CD4-positive, alpha-beta T cell treated with Interleukin-1 beta for 1 hour (primary cell): ENCODE measurements at places on chromosomes 5 and 9.

- DNase-seq = no peak
Observed at GRCh38 chr9:19875291-19875920, 86.6 kb upstream of the SLC24A2 start.

- DNase-seq = no peak
Observed at GRCh38 chr5:54573812-54574489, 56.4 kb downstream of the SNX18 start.

DNA sequence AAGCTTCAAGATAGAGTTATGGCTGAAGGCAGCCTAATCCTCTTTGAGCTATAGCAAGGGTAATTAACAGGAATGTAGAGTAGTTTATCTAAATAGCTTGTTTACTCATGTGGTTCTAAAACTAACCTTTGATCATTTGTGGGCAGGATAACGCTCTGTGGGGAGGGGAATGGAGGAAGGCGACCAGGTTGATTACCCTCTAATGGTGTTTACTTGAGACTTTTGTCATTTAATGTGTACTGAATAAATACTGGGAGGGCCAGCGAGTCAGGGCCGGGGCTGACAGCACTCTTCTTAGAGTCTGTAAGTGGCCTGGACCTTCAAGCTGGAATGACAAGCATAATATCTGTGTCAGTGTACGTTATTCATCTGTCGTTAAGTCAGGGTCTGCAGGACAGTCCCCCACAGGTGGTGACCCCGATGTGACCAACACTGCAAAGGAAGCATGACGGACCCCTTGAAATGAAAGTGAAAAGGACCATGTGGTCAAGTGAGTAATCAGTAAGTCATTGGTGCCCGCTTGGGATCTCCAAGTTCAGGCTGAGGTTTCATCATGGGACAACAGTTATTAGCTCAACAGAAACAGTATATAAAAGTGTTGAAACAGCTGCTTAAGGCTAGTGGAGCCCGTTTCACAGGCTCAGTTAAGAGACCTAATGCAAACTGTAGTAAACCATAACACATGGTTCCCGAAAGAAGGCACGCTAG is 162.6 kb downstream of the CPLANE1 start:
- DNase-seq = no peak

DNA sequence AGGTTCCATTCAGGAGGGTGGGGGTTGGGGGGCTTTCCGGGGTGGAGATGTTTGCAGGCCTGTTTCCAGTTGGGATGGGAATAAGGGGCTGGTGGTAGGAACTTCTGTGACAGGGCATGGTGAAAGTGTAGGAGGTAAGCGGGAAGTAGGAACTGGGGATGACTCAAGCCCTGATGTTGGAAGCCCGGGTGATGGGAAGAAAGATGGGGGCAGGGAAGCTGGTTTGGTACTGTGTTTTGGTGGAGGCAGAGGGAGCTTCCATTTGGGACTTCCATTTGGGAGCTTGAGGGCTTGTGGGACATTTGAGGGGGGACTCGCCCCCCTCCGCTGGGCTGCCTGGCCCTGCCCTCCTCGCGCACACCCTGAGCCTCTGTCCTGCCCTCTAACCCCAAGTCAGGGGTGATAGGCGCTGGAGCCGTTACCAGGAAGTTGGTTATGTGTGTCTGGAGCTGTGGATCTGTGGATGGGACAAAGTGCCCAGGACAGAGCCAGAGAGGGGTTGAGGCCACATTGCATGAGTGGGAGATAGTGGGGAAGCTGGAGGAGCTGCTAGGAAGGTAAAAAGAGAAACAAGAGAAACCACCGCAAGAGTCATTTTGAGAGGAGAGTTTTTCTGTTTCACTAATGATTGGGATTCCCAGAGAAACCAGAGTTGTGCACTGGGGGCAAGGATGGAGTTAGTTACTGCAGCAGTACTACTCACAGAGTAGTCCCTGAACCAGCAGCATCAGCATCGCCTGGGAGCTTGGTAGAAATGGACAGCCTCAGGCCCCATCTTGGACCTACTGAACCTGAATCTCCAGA is 6.6 kb downstream of the RGS14 start:
- no peak for DNase-seq

- peak; percentile 86 for DNase-seq
Observed at GRCh38 chr5:1385395-1386273, 40.7 kb upstream of the CLPTM1L start.

- DNase-seq = no peak
Observed at GRCh38 chr5:28473531-28474107, 1435.2 kb upstream of the CDH9 start.

DNA sequence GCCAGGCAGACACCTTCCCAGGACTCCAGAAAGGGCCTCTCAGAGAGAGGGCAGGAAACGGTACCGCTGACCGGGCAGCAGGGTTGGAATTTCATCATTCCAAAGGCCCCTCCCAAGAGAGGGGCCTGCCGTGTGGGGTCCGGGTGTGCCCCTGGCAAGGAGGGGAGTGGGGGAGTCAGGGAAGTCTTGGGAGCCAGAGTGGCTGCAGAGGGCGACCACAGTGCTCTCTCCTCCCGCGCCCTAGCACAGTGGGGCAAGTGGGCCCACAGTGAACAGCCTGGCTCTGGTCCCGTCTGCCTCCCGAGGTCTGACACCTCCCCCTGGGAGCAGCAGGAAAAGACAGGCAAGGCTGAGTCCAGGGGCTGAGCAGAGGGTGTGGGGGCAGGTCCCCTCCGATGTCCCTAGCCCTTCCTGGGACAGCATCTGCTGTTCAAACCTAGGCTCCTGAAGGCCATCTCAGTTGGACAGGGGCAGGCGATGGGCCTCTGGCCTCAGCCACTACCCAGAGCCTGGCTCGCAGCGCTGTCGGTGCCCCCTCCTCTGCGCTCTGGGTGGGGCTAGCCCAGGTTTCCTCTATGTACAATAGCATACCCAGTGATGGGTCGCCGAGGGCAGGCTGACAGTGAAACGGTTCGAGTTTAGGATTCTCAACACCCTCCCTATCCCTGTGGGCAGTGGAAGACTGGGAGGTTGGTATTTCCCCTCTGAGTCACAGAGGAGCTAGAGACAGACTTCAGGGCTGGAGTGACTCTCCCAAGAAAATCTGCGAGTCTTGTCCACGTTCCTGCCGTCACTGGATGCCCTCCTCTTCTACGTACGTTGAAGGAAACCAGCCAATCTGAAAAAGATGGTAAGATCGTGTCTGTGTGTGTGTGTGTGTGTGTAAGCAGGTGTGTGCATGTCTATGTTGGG is 25.4 kb upstream of the SARDH start:
- no peak for DNase-seq

GRCh38 chr9:131204285-131204684 is 72.0 kb downstream of the FAM78A start:
- DNase-seq = no peak

DNA sequence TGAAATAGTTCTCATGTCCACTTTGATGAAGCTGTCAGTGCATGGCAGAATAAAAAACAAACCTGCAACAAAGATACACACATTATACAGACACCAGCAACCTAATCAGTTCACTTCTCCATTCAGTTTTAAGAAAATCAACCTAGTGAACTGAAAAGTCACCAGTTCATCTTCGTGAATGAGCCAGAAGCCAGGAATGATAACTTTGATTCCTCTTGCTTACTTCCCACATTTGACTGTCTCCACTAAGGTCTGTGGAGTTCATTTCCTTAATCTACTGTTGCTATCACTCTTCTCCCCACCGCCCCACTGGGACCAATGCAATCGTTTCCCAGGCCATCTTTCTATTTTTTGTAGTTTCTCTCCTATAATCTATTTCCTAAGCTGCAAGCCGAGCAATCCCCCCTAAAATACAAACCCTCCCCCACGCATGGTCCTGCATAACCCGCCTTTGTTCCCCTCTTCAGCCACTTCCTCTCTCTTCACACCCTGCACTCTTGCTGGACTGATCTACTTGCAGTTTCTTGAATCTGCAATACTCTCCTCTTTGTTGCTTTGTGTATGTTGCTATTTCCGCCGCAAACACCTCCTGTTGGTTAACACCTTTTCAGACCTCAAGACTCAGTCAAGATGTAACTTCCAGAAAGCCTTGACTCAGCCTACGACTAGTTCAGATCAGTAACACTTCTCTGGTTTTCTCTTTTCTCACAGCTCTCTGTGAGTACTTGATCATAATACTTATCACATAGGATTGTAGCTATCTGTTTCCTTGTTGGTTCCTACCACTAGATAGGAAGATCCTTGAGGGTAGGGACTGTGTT is 16.6 kb downstream of the STOM start:
- DNase-seq = peak; percentile 58

DNA sequence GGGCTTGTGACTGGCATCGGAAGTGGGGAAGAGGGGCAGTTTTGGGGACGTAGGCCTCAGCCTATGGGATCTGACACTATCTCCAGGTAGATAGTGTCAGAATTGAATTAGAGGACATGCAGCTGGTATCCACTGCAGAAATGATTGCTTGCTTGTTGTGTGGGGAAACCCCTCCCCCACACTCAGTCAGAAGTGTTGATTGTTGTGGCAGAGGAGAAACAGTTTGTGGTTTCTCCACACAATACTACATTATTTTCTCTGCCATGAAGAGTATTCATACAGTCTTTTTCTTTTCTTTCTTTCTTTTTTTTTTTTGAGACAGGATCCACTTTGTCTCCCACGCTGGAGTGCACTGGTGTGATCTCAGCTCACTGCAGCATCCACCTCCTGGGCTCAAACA is 113.9 kb downstream of the ARRDC3 start:
- no peak for DNase-seq

GRCh38 chr5:78562714-78563330 is 85.8 kb downstream of the LHFPL2 start:
- DNase-seq = no peak

- DNase-seq = no peak
Observed at GRCh38 chr9:110095776-110096175, 112.2 kb downstream of the C9orf152 start.

DNA sequence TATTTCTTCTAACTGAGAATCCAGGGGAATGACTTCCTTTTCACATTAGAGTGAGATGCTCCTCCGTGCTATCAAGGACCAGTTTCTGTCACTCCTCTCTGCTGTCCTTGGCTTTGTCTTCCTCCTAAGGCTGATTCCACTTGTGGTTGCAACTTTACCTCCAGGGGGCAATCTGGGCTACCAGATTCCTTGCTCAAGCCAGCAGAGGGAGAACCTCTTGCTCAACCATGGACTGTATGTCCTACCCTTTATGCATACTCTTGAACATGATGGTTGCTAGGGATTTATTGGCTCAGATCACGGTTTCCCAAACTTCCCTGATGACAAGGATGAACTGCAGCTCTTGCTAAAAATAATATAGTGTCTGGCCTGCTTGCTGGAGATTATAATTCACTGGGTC is 24.0 kb downstream of the NNT start:
- DNase-seq = no peak

DNA sequence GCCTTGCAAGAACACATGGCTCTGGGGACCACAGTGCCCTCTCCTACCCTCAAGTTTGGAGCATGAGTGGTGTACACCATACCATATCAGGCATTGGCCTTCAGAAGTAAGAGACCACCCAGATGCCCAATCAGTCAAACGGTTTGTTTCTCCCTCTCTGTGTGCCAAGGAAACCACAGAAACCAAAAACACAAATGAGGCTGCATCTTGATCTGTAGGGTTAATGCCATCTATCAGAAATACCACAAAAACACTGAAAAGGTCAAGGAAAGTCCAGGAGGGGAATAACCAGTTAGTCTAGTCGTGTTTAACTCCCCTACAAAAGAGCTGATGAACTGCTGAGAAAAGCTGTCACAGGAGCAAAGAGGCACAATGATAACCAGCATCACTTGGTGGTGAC is 78.4 kb downstream of the INSYN2B start:
- DNase-seq = no peak
